Activated T-helper 2 cell treated with anti-CD3 and anti-CD28 coated beads, Interferon-gamma antibody, Interleukin-2, Interleukin-4, amounts not matched to agents 10 μg/mL and 5 μg/mL and 100 μg/mL, durations not matched to agents 14 hours and 24 hours and 36 hours (primary cell): ENCODE measurements at places on chromosomes 4 and X. TPM values are rescaled to one million over a fixed set of nuclear protein-coding genes. Genes with fewer than 3 reads are reported as not detected.

GRCh38 chrX:9619581-9619980 is 146.1 kb downstream of the GPR143 start:
- no peak for DNase-seq

DNA sequence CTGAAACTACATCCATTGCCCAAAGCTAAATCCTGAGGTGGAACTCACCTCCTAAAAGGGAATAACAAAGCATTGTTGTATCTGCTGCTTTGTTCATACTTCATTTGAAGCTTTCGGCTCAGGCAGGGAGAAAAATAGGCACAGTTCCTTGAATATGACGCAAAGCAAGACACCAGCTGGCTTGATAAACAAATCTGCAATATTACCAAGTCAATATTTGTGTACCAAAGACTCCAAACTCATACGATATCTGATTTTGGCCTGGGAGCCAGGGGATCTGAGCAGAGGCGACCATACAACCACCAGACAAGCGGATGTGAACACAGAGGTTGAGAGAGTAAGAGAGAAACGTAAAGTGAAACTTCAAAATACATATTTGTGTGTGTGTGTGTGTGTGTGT is 34.8 kb upstream of the RAP1GDS1 start:
- DNase-seq: no peak

- DNase-seq: no peak
Observed at GRCh38 chrX:52574416-52575275, 57.8 kb upstream of the XAGE1B start.

GRCh38 chr4:97643179-97643578 is 500.1 kb downstream of the STPG2 start:
- no peak for DNase-seq

DNA sequence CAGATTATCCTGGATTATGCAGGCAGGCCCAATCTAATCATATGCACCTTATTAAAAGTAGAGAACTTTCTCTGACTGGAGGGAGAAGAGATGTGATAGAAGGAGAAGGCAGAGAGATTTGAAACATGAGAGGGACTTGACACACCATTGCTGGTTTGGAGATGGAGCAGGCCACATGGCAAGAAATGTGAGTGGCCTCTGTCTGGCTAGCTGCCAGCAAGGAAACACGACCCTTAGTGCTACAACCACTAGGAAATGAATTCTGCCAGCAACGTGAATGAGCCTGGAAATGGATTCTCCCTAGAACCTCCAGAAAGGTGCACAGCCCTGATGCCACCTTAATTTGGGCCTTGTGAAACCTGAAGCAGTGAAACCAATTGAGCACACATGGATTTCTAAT is 79.5 kb upstream of the MBNL3 start:
- DNase-seq: no peak

GRCh38 chrX:69222103-69223090 is 57.1 kb upstream of the PJA1 start:
- DNase-seq: peak; percentile 46

- DNase-seq: no peak
Observed at GRCh38 chr4:163588532-163588931, 94.0 kb downstream of the TMA16 start.

TLR7 gene
- total RNA-seq: 0.11 TPM in 1 of 2 replicates, not detected in the other

EDA2R gene
- 1.8 and 2.3 TPM in 2 replicates for total RNA-seq

SH3TC1 gene
- 14.2 and 14.8 TPM in 2 replicates for total RNA-seq
